ENCODE measurements at places on chromosomes 7 and 10. TPM values are rescaled to one million over a fixed set of nuclear protein-coding genes. Genes with fewer than 3 reads are reported as not detected.

DNA sequence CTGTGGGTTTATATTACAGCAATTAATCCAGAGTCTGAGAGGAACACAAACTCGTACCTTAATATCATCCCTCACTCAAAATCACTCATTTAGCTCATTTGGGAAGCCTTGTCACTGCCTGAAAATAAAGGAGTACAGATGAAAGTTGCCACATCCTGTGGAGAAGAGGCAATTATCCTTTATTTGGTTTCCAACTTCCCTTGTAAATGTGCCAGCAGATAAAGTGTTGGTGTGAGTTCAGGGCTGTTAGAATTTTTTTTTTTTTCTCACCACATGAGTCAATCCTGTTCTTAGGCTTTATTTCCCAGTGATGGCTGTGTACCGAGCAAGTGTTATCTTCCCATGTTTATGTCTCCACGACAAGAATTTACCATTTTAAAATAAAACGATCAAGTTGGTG is 99.0 kb upstream of the SMIM30 start:
- DNase-seq, result no peak

Gene GPR141
- not detected for total RNA-seq

GRCh38 chr7:106731646-106732444 is 70.9 kb upstream of the CCDC71L start:
- DNase-seq, result no peak

GRCh38 chr7:100764841-100765240 is 31.4 kb downstream of the ZAN start:
- DNase-seq, result no peak

Gene NME8
- total RNA-seq, result not detected

- no peak for DNase-seq
These were observed 534.1 kb downstream of the SDK1 start for GRCh38 chr7:3835109-3835508.

Gene TLX1
- not detected for total RNA-seq

DNA sequence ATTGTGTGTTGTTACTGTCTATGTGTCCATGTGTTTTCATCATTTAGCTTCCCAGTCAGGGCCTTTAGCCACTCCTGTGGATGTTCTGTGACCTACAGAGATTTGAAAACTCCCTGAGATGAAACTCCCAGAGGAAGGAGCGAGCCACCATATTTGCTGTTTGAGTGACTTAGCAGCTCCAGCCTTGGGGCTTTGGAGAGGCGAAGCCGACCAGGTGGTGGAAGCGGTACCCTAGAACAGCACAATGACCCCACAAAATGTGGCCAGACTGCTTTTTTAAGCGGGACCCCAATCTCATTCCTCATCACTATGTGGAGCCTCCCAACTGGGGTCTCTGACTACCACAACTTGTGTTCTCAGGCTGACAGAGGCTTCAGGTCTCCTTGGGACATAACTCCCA is 323.9 kb upstream of the KCND2 start:
- no peak for DNase-seq

Gene CCL24
- not detected for total RNA-seq

Gene DKK1
- not detected for total RNA-seq

GRCh38 chr7:39624442-39624807 is 1.1 kb downstream of the RALA start:
- DNase-seq, result no peak

DNA sequence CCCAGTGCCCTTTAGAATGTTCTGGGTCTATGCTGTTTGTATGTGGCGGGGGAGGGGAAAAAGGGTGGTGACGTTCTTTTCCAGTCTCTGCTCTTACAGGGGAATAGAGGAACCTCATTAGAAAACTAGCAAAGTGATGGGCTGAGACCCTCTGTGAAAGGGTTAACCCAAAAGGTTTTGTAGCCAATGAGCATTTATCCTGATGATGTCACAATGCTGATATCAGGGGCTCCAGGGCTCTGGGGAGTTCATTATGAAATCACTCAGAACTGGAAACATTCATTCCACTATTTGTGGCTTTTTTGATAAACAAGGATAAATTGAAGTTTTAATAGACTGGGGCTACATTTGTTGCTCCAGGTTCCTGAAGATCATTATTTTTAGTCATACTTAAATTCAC is 71.7 kb downstream of the ARID5B start:
- DNase-seq, result no peak

GRCh38 chr10:95832216-95833041 is 75.3 kb upstream of the CC2D2B start:
- peak; percentile 82 for DNase-seq

Gene JMJD1C
- 41.7 TPM for total RNA-seq

Gene STOX1
- total RNA-seq, result 0.29 TPM

- no peak for DNase-seq
These were observed 4.3 kb upstream of the AKR1C3 start for GRCh38 chr10:5089865-5090264.

GRCh38 chr10:21488246-21488956 is 37.1 kb downstream of the SKIDA1 start:
- no peak for DNase-seq

DNA sequence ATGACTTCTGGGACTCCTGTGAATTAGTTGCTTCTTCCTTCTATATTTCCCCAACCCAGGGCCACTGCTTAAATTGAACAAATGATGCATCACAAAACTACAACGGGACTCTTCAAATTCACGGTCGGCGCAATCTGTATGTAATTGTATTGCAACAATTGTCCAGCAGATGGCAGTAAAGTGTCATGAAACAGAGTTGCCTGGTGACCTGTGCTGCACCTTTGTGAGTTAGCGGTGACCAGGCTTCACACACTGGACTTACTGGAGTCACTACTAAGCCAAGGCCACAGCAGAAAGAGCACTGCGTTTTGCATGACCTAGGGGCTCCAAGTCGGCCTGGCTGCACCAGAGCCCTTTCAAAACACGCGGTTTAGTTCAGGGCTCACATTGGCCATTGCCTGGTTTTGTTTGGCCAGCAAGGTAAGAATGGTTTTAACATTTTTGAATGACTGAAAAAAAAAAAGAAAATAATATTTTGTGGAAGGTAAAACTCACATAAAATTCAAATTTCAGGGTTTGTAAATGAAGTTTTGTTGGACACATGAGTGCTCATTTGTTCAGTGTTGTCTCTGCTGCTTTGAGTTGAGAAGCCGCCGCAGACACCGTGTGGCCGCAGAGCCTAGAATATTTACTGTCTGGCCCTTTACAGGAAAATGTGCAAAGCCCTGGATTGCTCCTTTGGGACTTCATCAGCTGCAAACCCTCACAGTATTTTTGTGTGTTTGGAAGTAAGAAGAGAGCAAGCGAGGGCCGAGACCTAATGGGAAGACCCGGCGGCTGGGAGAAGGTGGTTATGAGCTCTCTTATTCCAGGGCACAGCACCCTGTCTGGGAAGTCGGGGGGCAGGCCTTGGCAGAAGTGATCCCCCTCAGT is 23.2 kb upstream of the ZNF32 start:
- peak; percentile 40 for DNase-seq

- DNase-seq, result no peak
These were observed 92.5 kb upstream of the LRGUK start for GRCh38 chr7:134034652-134035051.

Gene ZNF786
- total RNA-seq, result 8.5 TPM

DNA sequence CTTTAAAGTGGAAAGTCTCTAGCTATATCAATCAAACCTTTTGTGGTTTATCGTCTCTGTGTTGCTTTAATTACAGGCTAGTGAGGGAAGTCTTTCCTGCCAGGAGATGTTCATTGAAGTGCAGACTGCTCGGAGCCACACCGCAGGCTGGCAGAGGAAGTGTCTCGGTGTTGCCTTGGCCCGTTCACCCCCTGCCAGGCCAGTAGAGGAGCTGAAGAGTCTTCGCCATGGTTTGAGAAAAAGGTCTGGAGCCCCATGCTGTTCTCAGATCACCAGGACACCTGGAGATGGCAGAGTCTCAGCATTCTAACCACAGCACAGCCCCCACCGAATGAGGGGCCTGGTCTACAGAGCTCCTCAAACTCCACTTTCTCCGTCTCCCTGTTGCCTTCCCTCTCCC is 275.9 kb upstream of the PLPP4 start:
- DNase-seq, result no peak

- no peak for DNase-seq
These were observed 181.7 kb downstream of the MYOF start for GRCh38 chr10:93300288-93300917.

GRCh38 chr7:38327637-38328036 is 54.2 kb upstream of the TARP start:
- DNase-seq, result no peak

Gene IFIT2
- 1.3 TPM for total RNA-seq

- no peak for DNase-seq
These were observed 557.9 kb downstream of the KCNMA1 start for GRCh38 chr10:77079592-77080300.

DNA sequence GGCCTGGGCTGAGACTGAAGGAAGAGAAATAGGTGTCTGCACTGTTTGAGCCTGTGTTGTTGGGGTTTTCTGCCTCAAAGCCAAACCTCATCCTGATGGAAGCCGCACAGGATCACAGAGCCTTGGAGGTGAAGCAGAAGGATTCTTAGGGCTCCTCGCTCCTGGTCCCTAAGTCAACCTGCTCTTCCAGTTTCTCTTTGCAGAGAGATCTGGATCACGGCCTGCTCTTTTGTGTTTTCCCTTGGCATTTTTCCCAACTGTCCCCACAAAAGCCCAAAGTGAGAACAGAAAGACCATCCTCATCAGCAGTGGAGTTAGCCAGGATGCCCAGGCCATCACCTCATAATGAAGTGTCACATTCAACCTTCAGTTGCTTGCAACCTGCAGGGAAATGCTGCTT is 20.3 kb upstream of the PPIA start:
- DNase-seq, result no peak

Gene FGL2
- 3.1 TPM for total RNA-seq

Gene ZNF239
- total RNA-seq, result 1.4 TPM

DNA sequence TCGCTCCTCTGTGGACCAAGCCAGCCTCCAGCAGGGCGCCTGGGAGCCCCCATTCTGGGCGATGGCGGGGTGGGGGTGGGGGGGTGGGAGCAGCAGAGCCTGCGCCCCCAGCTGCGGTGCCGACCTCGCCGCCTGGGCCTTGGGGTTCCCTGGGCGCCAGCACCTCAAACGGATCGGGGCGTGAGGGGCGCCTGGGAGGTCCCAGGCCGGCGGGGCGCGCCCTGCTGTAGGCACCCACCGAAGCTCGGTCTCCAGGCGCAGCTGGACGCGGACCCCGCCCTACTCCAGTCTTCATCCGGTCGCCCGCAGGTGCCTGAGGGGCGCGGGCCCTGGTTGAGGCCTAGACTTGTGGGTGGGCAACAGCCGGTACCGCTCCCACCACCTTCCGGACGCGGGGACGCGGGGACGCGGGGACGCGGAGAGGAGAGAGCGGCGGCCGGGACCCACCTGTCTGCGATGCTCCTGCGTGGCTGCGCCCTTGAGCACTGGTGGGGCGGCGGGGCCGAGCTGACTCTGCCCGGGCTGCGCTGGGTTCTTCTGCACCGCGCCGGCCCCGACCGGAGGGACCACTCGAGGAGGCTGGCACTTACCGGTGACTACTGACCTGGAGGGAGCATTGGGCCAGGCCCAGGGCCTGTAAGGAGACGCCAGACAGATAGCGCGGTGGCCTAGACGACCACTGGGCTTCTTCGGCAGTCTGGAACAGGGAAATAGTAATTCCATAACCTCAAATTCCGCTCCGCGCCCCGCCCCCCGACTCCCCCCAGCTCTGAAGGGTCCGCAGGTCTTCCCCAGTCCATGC is 5.5 kb upstream of the KCP start:
- no peak for DNase-seq

Gene ARHGAP22
- total RNA-seq, result not detected

Gene MMP21
- total RNA-seq, result not detected

- no peak for DNase-seq
These were observed 224.9 kb downstream of the SKIDA1 start for GRCh38 chr10:21300551-21300950.

GRCh38 chr10:78803710-78804109 is 265.1 kb upstream of the ZMIZ1 start:
- no peak for DNase-seq

GRCh38 chr10:28396331-28396730 is 93.5 kb upstream of the MPP7 start:
- DNase-seq, result no peak

DNA sequence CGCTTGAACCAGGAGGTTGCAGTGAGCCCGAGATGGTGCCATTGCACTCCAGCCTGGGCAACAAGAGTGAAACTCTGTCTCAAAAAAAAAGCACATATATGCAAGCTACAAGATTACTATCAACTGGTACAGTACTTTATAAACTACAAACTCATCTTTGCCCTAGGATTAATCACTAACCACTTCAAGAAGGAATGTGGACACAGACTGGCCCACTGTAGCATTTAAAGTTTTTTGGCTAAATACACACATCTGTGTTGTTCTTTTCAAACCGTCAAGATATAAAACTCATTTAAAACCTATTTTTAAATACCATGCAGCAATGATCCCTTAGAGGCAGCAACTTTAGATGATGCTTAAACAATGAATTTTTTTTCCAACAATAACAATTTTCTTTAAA is 205.4 kb downstream of the IMMP2L start:
- no peak for DNase-seq

Gene COBL
- not detected for total RNA-seq

Gene HMX3
- not detected for total RNA-seq
